GM12878 (cell line): ENCODE measurements at places on chromosomes 4 and X. TPM values are rescaled to one million over a fixed set of nuclear protein-coding genes. Genes with fewer than 3 reads are reported as not detected.

DNA sequence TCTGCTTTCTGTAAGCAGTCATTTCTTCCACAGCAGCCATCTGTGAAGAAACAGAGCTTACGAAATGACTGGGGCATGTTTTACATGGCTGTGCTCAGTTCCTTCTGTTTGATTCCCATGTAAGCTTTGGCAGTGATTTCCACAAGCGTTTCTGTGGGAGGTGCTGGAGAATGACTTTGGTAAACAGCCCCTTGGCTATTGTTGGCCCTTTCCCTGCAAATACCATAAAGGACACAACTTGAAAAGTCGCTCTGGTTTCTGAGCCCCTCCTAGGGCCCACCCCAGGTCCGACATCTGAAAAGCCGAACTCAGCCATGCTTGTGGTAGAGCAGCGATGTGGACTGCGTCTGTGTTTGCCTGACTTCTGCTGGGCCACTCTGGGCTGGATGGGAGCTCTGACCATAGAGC, 3.7 kb downstream of the LIMCH1 start:
- no peak for DNase-seq

GRCh38 chr4:128606173-128606572, 203.3 kb upstream of the JADE1 start:
- no peak for DNase-seq

GRCh38 chrX:97030463-97030862, 146.8 kb downstream of the RPA4 start:
- DNase-seq = no peak

- DNase-seq = no peak
Observed at GRCh38 chr4:127479031-127479622, 153.6 kb upstream of the INTU start.

- no peak for DNase-seq
Observed at GRCh38 chr4:124710015-124710741, 2.4 kb downstream of the ANKRD50 start.

DNA sequence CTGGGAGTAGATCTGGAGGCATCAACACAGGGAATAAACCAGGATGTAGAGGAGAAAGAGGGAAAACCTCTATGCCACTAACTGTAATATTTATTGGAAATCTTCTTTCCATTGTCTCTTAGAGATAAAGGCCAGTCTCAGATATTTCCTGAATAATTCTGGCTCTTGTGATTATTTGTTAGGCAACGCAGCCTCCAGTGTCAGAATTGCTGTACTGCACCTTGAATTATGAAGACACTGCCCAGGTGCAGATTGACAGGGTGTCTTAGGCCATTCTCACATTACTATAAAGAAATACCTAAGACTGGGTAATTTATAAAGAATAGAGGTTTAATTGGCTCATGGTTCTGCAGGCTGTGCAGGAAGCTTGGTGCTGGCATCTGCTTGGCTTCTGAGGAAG, 100.7 kb upstream of the ZDHHC15 start:
- no peak for DNase-seq

ALAS2 gene
- not detected in 2 replicates for total RNA-seq
